ENCODE measurements at places on chromosomes 11 and 22.

- no peak for DNase-seq
Measured at GRCh38 chr22:46688949-46689348, 49.1 kb downstream of the CERK start.

GRCh38 chr22:45996241-45997076, 19.5 kb upstream of the WNT7B start:
- no peak for DNase-seq

DNA sequence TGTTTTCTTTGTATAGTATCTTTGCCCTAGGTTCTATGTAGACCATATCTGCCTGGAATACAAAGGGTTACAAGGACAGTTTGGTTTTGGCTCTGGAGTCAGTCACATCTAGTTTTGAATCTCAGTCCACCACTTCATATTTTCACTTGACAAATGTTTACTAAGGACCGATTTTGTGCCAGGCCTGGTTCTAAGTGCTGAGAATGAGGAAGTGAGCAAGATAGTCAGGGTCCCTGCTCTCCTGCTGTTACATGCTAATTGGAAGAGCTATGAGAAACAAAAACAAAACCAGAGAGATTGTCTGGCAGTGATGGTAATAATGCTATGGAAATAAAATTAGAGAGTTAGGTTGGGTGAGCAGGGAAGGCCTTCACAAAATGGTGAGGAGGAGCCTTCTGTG, 66.1 kb upstream of the ARHGAP20 start:
- no peak for DNase-seq

DNA sequence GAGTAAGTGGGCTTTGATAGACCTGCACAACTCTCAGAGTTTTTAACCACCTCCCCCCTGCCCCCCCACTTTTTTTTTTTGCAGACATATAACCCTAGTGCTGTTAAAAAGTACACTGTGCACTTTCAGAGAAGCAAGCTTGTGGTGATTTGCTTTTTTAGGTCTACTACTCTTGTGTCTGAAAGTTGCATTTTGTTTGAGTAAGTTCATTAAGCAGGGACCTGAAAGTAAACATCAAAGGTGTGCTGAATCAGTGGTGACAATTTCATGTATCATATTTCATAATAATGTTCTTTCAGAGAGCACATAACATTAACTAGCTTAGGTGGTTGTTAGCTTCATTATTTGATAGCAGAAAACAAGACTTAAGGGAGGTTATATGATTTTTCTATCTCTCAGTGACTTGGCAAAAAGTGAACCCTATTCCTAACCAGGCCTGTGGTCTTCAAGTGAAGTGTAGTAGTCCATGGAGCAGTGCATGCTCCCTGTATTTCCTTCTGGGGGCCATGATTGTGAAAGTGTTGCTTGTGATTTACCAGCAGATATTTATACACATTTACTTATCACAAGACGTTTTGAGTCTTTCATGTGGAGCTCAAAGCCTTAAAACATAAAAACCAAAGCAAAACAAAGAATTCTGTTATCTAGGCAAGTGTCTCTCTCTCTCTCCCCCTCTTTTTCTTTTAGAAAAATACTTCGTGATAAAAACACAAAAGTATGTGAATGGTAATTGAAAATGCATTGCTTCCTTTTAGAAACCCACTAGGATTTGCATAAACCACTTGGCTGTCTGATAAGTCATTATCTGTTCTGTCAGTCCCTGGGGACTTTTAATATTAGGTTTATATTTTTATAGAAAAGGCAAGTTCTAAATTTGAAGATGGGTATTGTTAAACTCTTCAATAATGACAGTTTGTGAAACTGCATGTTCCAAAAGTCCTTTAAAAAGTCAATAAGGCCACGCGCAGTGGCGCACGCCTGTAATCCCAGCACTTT, 7.5 kb upstream of the RAG2 start:
- DNase-seq = no peak

DNA sequence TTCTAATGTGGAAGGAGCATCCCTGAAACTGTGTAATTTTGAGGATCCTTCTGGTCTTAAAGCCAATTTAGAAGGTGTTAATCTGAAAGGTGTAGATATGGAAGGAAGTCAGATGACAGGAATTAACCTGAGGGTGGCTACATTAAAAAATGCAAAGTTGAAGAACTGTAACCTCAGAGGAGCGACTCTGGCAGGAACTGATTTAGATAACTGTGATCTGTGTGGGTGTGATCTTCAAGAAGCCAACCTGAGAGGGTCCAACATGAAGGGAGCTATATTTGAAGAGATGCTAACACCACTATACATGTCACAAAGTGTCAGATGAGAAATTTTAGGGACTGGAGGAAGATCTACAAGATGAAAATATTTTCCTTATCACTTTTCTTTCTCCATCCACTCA, 7.6 kb downstream of the BCO2 start:
- DNase-seq = no peak

- DNase-seq = no peak
Measured at GRCh38 chr11:4074266-4074665, 20.3 kb upstream of the RRM1 start.

DNA sequence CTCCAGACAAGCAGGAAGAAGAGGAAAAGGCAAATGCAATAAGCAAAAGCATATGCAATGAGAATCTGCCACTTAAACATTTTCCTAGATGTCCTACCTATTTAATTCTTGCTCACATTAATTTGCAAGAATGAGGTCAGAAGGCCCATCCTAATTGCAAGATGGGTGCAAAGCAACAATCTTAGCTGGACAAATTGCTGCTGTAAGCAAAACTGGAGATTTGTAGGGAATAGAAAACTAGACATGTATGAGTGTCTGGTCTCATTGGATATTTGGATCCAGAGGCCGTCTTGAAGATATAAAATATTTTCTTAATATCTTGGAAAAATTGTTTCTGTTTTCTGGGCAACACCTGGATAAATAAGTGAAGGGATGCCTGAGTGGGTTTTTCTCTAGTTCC, 150.1 kb upstream of the PGR start:
- no peak for DNase-seq

GRCh38 chr11:62600367-62601121, 1.1 kb downstream of the MTA2 start:
- DNase-seq = no peak

GRCh38 chr11:14190992-14191778, 167.8 kb downstream of the RRAS2 start:
- no peak for DNase-seq

- no peak for DNase-seq
Measured at GRCh38 chr22:19522881-19523239, 1.4 kb downstream of the CLDN5 start.

DNA sequence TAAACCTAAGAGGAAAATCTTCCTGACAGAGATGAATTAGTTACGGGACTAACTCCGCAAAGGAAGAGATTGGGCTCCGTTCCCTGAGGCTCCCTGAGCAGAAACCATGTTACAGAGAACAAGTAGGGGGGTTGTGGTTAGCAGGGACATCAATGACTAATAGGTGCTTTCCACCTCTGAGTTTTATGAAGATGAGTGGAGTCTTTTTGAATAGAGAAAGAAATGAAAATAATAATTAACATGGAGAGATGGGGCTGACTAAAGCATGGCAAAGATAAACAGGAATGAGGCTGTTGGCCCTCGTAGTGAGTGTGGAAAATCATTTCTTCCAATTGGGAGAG, 47.5 kb upstream of the PICALM start:
- no peak for DNase-seq

DNA sequence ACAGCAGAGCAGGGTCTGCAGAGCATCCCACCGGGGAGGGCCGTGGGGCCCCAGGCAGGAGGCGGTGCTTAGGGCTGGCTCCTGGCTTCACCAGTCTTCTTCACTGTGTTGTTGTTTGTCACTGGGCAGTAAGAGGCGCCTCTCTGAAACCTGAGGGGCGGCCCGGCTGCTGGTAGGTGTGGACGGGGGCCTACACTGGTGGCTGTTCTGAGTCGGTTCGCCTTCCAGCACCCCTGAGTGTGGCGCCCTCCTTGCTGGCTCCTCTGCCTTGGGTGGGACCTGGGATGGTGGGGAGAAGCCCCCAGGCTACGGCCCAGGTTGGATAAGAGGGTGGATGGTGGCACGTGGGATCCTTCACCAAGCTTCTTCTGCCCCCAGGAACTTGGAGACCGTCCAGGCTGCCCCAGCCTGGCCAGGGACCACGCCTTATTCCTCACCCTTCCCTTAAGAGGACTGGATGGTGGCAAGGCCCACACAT, 10.4 kb upstream of the GRAMD4 start:
- DNase-seq = no peak

GRCh38 chr11:24661331-24661730, 164.5 kb downstream of the LUZP2 start:
- DNase-seq = no peak

- DNase-seq = no peak
Measured at GRCh38 chr22:30386960-30387827, at the start of gene RNF215. Gene RNF215, minus strand, starts transcription at chr22:30387411. Its CDS starts 98 bp downstream, at chr22:30387313.

GRCh38 chr11:73009972-73010371, 132.1 kb downstream of the FCHSD2 start:
- no peak for DNase-seq

DNA sequence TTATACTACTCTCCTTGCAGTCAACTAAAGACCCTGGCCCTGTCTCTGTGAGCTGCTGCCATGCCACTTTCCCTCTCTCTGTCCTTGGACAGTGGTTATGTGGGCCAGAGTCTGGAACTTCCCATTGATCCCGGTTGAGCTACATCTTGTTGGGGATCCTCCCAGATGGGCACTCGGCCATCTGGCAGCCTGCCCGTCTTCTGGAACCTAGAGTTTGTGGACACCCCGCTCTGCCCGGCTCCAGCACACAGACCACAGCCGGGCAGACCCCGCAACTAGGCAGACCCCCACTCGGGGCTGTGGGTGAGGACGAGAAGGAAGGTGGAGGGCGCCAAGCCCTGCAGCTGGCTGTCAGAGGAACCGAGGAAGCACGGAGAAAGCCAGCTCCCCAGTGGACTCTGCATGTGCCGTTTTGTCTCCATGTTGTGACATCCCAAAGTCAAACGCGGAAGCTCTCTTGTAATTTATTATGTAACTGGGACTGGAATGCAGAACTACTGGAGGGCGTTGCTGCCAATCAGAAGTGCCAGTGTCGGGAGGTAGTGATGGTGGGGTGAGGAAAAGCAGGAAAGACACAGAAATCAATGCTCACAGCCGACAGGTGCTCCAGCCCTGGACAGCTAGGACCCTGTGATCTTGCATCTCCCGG, 207.7 kb downstream of the CEP164 start:
- DNase-seq = no peak

GRCh38 chr11:1828542-1828941, 6.2 kb upstream of the SYT8 start:
- no peak for DNase-seq

GRCh38 chr11:119668676-119669075, 60.3 kb downstream of the NECTIN1 start:
- DNase-seq = no peak

DNA sequence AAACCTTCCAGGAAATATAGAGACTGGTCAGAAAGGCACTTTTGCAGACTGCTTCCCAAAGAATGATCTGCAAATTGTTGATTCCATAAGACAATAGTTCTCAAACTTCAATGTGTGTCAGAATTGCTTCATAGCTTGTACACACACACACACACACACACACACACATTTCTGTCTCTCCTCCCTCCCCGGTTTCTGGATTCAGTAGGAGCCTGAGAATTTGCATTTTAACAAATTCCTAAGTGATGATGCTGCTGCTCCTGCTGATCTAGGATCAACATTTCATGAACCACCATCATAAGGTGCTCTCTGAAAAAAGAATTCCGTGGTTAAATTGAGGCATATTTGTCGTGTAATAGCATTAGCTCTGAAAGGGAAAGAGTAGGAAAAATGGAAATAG, 35.3 kb upstream of the FZD4 start:
- DNase-seq = no peak

DNA sequence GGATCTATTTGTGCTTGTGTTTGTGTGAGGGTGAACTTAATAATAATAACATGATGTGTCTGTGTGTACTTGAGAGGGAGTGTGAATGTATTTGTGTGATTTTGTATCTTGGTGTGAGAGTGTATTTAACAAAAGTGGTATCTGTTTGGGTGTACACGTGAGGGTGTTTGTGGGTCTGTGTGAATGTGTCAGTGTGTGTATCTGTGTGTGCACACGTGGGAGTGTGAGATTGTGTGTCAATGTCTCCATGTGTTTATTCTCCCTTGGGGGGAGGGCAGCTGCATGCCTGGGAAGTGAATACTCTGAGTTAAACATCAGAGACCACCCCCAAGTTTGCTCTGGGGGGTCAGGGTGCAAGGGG, 15.0 kb upstream of the RPS19BP1 start:
- DNase-seq = no peak

GRCh38 chr22:19578180-19579004, 54.2 kb upstream of the CLDN5 start:
- no peak for DNase-seq

DNA sequence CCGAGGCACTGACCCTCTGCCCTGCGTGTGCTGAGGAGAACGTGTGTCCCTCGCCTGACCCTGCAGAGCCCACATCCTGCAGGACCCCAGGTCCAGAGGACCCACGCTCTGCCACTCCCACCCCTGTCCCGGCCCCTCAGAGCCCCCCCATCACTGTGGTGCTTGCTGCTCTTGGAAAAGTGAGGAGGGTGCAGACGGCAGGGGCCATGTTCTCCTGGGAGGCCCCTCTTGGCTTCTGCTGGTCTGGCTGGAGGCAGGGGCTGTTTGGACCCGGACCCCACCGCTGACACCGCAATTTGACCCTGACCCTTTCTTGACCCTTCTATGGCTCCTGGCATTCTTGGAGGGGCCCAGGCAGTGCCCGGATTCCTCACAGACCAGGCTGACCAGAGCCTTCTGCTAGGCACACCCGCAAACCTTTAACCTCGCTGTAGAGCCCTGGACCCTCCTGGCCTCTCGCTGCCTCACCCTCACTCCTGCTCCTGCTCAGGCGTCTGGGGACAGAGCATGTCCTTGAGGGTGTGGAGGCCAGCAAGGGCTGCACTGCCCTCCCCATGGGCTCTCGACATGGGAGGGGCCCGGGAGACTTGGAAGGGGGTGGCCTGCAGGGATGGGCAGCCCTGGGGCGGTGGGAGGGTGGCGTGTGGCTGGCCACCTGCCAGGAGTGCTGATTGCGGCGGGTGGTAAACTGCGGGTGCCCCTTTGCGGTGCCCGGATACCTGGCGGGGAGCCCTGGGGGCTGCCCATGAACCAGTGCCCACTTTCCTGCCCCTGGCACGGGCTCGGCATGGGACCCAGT, 37.0 kb upstream of the MUC5AC start:
- DNase-seq = no peak

- DNase-seq = no peak
Measured at GRCh38 chr11:128908391-128909246, 17.5 kb downstream of the KCNJ5 start.

All from cortex of kidney (tissue), 1 donor.